ENCODE measurements at places on chromosomes 5 and 9.

DNA sequence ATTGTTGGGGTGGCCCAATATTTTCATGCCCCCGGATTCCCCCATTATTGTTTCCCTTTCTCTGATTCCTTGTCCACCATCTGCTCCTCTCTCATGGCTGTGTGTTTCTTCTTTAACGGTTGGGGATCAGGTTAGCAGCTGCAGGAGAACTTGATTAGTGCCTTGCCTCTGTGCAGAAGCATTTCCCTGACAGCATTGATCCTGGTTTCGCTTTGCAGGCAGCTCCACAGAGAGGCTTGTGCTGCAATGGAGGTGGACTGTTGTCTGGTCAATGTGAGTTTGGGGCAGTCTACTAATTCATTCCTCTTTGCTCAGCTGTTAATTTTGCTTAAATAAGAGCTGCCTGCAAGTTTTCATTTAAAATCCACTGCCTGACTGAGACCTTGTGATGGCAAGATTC, 32.5 kb upstream of the SSBP2 start:
- DNase-seq = no peak

GRCh38 chr9:74443036-74443750, 53.9 kb upstream of the RORB start:
- no peak for DNase-seq

DNA sequence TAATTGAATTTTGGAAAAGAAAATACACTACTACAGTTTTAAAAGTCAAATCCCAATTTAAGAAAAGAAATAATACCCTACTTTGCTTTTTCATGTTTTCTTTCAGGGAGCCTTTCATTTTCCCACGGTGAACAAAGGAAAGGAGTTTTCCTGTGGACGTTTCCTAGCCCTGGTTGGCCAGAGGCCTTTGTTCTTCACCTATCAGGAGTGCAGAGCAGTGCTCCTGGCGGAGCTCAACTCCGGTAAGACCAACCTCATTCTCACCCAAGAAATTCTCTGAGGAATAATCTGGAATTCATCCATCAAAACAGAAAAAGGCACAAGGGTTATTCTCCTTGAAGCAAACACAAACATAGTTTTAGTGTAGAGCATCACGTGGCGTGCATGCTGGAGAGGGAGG, 248.9 kb downstream of the ADGRV1 start:
- DNase-seq = no peak

GRCh38 chr9:103867886-103868285, 226.2 kb upstream of the SMC2 start:
- no peak for DNase-seq

- no peak for DNase-seq
These were observed 161.0 kb downstream of the ISL1 start for GRCh38 chr5:51544031-51544785.

DNA sequence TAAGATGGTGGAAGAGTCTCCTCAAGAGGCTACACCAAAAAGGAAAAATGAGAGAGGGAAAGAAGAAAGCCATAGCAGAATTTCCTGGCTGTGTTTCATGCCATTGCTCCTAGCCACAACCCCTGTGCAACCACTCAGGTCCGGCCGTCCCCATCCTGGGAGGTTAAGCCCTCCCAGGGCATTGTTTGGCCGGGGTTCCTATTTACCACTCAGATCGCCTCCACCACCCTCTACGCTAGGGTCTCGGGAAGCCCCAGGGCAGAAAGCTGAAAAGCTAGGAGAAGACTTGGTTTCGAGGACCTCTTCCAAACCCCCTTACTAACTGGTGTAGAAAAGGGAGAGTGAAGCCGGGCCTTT, 715 bp downstream of the RC3H2 start:
- no peak for DNase-seq

GRCh38 chr5:145548097-145548496, 287.0 kb downstream of the PRELID2 start:
- no peak for DNase-seq

GRCh38 chr9:87102126-87102525, 154.8 kb upstream of the GAS1 start:
- DNase-seq = no peak
